ENCODE measurements at places on chromosomes 7 and 10.

DNA sequence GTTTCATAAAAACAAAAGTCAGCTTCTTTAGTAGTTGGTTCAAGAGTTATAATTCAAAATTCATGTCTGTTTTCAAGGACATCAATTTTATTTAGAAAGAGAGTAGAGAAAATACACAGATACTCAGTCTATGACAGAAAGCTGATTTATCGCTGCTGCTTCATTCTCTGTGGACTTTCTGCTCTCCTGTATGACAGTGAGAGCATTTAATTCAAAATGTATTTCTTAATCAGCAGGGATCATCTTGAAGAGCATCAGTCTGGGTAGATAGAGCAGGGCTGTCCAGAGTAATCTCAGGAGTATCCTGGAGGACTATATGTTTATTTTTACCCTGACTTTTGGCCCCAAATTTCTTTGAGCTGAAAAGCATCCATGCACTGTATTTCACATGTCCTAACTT lies 1676.7 kb downstream of the REEP3 start:
- DNase-seq = no peak

- peak; percentile 44 for DNase-seq
These were observed at the start of gene CARD11 for GRCh38 chr7:3043544-3044371. CARD11 (minus strand) TSS chr7:3043867; CDS start chr7:2958506, 85,361 bp downstream.

- DNase-seq = no peak
These were observed 393.3 kb upstream of the AUTS2 start for GRCh38 chr7:69204943-69205342.

GRCh38 chr7:132441935-132442334 lies 134.3 kb downstream of the PLXNA4 start:
- no peak for DNase-seq

GRCh38 chr7:101953248-101953819 lies 135.9 kb downstream of the CUX1 start:
- no peak for DNase-seq

- no peak for DNase-seq
These were observed 86.8 kb upstream of the ZMIZ1 start for GRCh38 chr10:78981970-78982281.

DNA sequence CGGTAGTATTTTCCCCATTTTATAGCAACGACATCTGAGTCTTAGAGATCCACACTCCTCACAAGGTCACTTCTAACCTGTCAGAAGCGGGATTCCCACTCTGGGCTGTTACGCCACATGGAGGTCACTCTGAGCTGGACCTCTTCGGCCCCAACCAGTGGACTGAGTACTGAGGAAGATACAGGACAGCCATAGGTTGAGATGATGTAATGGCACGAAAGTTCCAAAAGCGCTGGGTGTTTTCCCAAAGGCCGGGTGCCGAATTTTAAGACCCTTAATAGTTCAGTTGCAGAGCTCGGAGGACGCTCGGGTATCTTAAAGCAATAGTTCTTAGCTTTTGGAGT lies 699 bp downstream of the GHITM start:
- no peak for DNase-seq

All from effector CD8-positive, alpha-beta T cell (primary cell).